ENCODE measurements at places on chromosomes 2 and 18. TPM values are rescaled to one million over a fixed set of nuclear protein-coding genes. Genes with fewer than 3 reads are reported as not detected.

TMEM178A gene
- 4.9 TPM for total RNA-seq

RTP5 gene
- 0.17 TPM for total RNA-seq

ABCG8 gene
- total RNA-seq, result not detected

FOXD4L1 gene
- not detected for total RNA-seq

SCN3A gene
- 1.7 TPM for total RNA-seq

ENOSF1 gene
- total RNA-seq, result 25.4 TPM

CDH20 gene
- 0.99 TPM for total RNA-seq

GBX2 gene
- total RNA-seq, result not detected

SS18 gene
- total RNA-seq, result 80.5 TPM

ACMSD gene
- not detected for total RNA-seq

DNA sequence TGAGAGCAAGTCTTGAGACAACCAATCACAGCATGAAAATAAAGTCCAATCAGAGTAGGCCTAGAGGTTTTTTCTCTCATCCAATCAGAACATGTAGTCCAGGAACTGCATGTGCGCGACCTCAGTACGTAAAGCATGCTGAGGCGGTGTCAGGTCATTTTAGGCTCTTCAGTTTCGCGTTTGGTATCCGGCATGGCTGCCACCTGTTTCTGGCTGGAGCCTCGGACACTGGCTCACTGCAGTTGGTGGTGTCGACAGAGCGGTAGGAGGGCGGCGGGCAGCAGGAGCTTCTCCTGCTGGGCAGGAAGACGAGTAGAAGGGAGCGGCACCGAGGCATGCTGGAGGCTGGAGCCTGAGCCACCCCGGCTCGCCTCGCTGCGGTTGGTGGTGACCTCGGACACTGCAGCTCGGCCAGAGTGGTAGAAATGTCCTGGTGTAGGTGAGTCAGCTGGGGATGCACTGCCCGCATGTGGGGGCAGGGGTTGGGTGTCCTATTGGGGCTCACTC lies 15.8 kb downstream of the CCDC74A start:
- peak; percentile 53 for DNase-seq

GRCh38 chr2:70519453-70519852 lies 34.2 kb downstream of the TGFA start:
- DNase-seq, result peak; percentile 26

DNA sequence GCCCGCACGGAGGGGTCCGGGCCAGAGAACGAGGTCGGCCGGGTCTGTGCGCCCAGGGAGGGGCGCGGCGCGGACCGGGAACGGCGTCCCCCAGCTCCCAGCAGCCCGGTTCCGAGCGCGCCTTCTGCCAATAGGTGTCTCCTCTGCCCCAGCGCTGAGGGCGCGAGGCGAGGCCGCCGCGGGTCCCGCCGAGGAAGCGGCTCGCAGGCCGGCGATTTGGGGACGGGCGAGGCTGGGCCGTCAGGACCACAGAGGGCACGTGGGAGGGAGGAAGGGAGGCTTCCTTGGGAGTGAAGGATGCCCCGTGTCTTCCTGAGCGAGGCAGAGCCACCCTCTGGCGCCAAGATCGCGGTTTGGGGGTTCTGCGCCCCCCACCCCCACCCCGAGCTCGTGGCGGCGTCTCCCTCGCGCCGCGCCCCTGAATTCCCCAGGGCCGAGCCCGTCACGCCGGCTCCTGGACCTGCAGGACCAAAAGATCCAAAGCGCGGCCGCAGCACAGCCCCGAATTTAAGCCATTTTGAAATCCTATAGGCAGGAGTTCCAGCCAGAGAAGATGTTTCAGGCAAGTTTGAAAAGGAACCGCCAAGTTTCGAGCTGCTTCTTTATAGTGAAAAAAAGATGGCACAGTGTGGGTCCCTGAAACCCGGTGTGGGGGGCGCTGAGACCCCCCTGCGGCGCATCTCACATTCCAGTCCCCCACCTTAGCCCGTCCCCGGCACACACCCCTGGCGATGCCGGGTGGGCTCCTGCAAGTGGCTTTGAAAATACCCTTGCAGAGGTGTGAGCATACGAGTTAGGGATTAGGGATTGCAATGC lies 909 bp downstream of the NFATC1 start:
- DNase-seq, result no peak

DNA sequence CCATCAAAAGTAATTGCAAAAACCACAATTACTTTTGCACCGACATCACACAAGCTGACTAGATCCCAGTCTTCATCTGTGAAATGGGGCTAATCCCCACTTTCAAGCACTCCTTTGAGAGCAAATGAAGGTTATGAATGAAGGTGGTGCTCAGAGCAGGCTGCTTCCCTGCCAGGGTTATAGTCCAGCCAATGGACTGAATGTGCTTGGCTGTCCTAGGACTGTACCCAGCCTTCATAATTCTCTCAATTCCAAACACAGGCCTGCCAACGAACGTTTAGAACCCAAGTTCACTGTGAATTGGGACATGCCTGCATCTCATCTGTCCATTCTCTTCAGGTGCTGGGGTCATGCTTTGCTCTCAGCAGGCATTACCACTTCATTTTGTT lies 27.8 kb upstream of the ICOS start:
- DNase-seq, result no peak

DNA sequence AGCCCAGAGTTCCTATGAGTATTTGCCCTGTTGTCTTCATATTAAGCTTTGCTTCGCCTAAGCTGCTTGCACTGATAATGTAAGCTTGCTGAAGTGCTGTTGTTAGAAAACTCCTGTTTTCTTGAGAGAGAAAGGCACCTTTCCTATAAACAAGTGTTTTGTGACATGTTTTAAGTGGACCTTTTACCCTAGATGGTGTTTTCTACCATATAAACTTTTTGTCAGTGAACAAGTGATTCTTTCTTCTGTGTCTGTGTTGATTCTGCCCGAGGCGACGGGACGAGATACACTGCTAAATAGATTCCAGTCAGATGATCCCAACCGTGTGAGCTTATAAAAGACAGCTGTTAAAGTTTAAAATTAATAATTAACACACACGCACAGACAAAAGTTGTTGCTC lies 24.1 kb downstream of the CABLES1 start:
- no peak for DNase-seq

DNA sequence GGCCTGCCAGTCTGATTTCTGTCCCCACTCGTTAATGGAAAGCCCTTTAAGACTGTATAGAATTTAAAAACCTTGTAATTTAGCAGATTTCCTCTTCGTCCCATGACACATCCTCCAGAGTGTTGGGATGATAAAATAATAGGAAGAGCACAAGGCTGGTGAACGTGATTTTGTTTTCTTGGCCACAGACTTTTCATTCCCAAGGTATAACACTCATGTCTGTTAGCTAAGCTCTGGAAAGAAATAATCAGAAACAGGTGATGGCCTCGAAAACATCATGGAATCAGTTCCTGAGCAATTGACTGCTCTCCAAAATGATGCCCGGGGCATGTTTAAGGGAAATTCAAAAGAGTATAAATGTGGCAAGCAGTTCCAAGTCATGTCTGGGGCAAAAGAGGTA lies 337.8 kb upstream of the TCF4 start:
- no peak for DNase-seq

DNA sequence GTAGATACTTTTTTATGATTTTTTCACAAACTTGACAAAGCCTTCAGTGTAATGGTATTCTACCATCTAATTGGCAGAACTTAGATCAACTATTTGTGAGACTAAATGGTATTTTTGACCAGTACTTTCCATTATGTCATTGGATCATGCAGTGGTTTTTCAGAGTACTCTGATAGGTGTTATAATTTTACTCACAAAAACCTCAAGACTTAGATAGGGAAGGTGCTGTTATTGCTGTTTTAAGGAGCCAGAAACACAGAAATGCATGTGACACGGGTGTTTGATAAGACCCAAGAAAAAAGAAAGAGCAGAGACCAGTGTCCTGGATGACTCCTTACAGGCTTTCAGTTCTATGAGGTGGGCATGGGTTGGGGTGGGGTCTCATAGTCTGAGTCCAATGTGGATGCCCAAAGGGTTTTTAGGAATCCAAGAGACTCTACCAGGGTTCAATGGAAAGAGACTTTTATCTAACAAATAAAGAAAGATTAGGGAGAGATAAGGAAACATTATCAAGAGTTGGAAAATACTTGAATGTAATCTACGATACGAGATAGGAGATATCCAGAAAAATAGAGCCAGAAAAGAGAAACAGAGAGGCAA lies 31.3 kb downstream of the SP140 start:
- no peak for DNase-seq

GRCh38 chr2:42567806-42568400 lies 529 bp upstream of the MTA3 start:
- DNase-seq, result no peak

GRCh38 chr18:192801-193200 lies 34.4 kb downstream of the USP14 start:
- no peak for DNase-seq

- no peak for DNase-seq
These were observed 382.1 kb downstream of the OSR1 start for GRCh38 chr2:18976168-18976961.

DNA sequence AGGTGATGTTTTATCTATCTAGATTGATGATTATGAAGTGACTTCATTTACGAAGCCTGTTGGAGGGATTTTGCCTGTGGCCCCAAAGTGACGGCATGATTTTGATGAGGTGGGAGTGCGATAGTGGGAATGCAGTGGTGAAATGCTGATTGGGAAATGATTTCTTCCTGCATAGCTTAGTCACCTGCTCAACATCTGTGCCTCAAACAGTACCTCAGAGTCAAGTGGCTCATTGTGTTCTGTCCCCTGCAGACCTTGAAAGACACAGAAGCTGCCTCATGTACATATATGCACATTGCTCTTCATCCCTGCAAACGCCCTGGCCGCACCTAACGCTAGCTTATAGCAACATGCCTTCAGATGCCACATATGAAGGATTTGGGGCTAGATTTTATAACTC lies 201.2 kb downstream of the TPGS2 start:
- DNase-seq, result no peak

- no peak for DNase-seq
These were observed 7.3 kb downstream of the INSIG2 start for GRCh38 chr2:118095610-118096009.

DNA sequence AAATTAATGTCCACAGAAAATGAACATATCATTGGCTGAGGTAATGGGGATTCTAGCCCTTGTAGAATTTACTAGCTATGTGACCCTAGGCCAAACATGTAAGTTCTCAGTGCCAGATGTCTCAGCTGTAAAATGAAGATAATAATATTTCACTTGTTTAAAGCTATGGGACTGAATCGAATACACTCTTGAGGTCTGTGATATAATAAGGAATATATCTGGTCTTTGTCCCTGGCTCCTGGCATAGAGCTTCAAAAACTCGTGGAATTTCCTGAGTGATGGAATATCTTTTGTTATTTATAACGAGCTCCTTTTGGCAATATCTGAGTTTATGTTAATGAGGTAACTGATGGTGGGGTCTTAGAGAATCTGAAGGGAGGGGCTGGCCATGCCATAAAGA lies 201.4 kb upstream of the CYP26B1 start:
- DNase-seq, result no peak

DNA sequence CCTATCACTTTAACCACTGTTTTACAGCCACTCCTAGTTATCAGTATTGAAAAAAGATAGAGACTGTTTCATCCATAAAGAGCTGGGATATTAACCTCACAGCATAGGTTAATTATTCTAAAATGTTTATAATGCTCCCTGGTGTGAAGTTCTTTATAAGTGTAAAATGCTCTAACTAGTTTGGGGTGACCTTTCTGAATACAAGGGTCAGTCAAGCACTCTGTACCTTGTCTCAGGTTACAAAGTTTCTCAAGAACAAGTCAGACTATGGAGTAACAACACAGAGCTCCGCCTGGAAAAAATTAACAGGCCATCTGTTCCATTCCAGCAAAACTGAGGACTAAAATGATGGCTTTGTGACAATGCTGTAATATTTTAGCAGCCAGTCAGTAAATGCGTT lies 107.4 kb downstream of the NOL4 start:
- DNase-seq, result no peak

- no peak for DNase-seq
These were observed 23.6 kb upstream of the NEB start for GRCh38 chr2:151757861-151758260.

- peak; percentile 81 for DNase-seq
These were observed 25.1 kb upstream of the ARHGAP25 start for GRCh38 chr2:68709421-68709911.

- no peak for DNase-seq
These were observed 326.9 kb downstream of the SLC4A3 start for GRCh38 chr2:219954331-219954730.

GRCh38 chr2:174493549-174494331 lies 6.9 kb upstream of the GPR155 start:
- DNase-seq, result no peak

GRCh38 chr18:2794159-2794558 lies 52.6 kb upstream of the EMILIN2 start:
- DNase-seq, result no peak

- DNase-seq, result no peak
These were observed 411.6 kb upstream of the SLC14A2 start for GRCh38 chr18:45203677-45204076.

DNA sequence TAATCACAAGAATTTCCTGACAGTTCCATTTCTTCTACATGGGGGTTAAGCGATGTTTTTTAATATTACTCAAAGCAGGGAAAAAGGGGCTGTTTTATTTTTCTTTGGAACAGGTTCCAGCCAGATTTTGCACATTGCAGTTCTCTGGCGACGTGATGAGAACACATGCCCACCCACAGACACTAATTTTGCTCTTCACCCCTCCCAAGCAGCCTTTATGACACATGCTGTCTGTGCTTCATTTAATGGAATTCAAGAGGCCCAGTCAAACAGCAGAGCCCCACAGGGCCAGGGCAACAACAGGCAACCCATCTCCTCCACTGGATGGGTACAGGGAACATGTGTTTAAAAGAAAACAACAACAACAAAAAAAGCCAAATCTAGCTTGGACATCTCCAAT lies 70.8 kb downstream of the SPRED2 start:
- DNase-seq, result peak; percentile 84

DNA sequence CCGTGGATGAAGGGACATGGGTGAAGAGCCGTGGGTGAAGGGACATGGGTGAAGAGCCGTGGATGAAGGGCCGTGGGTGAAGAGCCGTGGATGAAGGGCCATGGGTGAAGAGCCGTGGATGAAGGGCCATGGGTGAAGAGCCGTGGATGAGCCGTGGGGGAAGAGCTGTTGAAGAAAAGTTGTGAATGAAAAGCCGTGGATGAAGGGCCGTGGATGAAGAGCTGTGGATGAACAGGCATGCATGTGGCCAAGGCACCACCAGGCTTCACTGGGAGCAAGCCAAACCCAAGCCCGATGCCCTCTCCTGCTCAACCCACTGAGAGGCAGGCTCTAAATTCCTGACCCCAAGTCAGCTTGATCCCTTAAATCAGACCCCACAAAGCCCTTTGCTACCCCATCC lies 10.6 kb downstream of the OR6B3 start:
- no peak for DNase-seq

DNA sequence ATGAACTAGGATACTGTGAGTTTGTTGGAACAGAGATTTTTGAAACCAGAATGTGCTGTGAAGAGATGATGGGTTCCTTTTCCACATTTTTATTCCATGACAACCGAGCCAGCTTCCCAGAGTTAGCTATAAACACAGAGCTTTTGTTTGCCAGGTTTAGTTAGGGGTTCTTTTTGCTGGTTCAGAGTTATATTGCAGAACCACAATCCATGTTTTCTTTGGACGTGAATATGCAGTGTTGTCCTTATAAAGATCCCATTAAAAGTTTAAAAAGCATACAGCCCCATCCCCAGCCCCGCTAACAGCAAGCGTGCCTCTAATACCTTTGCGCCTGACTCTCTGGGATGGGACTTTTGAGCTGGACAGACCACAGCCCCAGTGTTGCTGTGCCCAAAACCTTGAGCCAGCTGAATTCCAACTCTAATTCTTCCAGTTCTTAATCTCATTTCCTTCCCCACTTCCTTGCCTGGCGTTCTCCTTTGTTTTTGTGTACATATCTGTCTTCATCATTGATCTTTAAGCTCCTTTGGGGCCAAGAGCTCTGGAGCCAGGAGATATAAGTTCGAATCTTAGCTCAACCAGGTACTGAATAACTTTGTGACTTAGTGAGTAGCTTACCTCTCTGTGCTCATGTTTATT lies 72.3 kb downstream of the SPATS2L start:
- no peak for DNase-seq

Data from esophagus muscularis mucosa (tissue), 4 donors.